ENCODE measurements at places on chromosomes 6 and 20.
A peak's percentile ranks its signal among the peaks of the same experiment; 100 is the strongest.

GRCh38 chr6:109381747-109382575 is at the start of gene CD164:
Gene CD164 (minus strand): TSS chr6:109382467. CDS start chr6:109382378, 89 bp downstream.
- DNase-seq = peak; percentile 95

- peak; percentile 14 for DNase-seq
These were observed 60.2 kb downstream of the GNAS-AS1 start for GRCh38 chr20:58790454-58790853.

DNA sequence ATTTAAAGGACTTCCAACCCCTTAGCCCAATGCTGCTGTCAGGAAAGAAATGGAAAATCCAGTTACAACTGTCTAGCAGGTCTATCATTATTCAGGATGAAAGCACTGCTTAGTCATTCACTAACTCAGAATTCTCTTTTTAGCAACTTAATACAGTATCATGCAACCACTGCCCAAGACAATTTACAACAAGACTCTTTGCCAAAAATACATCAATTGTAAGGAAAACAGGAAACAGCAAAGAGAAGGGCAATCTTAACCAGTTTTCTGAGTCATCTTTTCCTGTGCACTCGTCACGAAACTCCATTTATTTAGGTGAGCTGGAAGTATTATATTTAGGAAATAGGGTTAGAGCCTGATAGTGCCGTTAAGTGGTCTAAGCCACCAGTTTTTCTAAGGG is 1197.7 kb upstream of the CITED2 start:
- peak; percentile 92 for DNase-seq

DNA sequence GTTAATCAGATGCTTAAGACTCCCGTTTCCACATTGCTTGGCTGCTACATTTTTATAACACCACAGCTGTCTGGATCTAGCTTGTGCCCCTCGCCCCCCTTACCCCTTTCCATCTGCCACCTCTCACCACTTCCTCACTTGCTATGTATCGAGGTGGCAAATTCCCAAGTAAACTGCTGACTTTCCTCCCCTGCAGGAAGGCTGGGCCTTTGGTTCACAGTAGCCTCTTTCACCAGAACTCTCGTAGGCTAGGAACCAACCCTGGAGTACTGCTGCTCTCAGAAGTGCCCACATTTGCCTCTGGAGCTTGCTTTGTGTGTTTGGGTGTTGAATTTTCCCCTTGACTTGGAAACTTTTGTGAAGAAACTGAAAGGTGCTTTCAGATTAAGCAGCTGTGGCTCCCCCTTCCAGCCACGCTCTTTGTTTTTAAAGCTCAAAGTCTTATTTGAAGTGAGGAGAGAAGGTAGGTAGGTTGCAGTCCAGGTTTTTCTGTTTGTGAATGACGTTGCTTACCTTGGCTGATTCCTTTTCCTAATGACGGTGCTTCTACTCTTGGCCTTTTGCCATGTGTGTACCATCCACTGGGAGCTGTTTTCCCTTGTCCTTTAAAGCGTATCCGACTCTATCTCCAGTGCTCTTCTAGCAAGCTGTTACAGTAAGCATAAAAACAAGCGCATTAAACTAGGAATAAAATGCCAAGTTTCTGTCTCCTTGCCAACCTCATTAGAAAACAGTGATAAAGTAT is 90.4 kb downstream of the CARMIL1 start:
- no peak for DNase-seq

DNA sequence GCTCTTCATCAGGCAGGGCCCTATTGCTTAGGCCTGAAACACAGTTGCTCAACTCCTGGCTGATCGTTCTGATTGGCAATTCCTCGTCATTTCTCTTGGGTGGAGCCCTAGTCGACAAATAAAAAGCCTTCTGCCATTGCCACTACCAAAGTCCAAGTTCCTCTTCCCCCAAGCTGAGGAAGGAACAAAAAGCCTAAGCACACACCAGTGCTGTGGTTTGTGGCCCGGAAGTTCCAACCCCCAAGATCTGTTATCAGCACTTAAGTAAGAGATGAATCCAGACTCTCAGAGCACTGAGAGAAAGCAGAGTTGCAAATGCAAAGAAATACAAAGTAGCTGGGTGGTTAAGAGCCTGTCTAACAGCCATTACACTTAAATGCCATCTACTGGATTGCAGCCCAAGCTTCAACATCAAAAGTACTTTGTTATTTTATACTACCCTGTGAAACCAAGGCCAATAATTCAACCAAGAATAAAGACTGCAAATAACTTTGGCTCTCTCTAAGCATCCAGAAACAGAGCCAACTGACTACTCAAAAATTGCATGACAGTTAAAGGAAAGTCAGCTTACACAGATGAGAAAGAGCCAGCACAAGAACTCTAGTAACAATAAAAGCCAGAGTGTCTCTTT is 1024.0 kb downstream of the GRIK2 start:
- DNase-seq = no peak

- peak; percentile 84 for DNase-seq
These were observed 2.6 kb downstream of the MGME1 start for GRCh38 chr20:17971300-17972013.

- DNase-seq = no peak
These were observed 17.9 kb upstream of the NELFCD start for GRCh38 chr20:58963060-58963584.

GRCh38 chr20:62236766-62237513 is 1.4 kb upstream of the OSBPL2 start:
- no peak for DNase-seq

- DNase-seq = peak; percentile 47
These were observed 30.8 kb upstream of the COL19A1 start for GRCh38 chr6:69835414-69836179.

- no peak for DNase-seq
These were observed 80.7 kb downstream of the SYTL3 start for GRCh38 chr6:158730541-158730907.

DNA sequence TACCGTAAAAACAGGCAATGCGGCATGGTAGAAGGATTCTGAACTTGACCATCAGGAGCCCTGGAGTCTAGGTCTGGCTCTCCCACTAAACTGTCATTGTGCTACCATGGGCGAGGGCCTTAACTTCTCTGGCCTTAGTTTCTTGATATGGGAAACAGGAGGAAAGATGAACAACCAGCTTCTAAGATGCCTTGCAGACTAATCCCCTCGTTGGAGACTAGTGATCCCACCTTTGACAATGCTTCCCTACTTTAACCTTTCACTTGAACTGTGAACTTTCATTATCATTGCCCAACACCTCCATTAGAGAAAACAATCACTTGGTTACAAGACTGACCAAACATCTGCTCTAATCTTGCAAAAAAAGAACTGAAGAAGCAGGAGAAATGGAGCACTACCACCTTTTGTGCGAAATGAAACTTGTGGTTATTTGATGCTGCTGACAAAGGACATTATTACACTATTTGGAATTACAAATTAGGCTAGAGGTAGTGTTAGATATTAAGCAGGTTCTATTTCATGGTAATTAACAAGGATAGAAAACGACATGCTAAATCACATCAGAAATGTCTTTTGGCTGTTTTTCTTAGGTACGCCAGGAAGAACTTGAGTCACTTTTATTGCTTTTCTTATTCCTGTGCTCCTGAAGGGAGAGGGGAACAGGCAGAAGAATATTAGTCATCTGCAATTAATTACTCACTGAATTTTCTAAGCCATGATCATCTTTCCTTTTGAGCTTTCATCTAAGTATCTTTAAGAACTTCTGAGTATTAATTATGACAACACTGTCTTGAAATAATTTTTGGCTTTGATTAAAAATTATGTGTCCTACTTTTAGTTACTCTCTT is 39.1 kb upstream of the ARHGAP18 start:
- peak; percentile 76 for DNase-seq

- peak; percentile 79 for DNase-seq
These were observed 54.4 kb downstream of the RTN4IP1 start for GRCh38 chr6:106574741-106575458.

DNA sequence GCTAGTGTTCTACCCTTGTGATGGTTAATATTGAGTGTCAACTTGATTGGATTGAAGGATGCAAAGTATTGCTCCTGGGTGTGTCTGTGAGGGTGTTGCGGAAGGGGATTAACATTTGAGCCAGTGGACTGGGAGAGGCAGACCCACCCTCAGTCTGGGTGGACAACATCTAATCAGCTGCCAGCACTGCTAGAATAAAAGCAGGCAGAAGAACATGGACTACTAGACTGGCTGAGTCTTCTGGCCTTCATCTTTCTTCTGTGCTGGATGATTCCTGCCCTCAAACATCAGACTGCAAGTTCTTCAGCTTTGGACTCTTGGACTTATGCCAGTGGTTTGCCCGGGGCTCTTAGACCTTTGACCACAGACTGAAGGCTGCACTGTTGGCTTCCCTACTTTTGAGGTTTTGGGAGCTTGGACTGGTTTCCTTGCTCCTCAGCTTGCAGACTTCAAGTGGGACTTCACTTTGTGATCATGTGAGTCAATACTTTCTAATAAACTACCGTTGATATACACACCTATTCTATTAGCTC is 50.1 kb downstream of the SDHAF4 start:
- DNase-seq = peak; percentile 6

DNA sequence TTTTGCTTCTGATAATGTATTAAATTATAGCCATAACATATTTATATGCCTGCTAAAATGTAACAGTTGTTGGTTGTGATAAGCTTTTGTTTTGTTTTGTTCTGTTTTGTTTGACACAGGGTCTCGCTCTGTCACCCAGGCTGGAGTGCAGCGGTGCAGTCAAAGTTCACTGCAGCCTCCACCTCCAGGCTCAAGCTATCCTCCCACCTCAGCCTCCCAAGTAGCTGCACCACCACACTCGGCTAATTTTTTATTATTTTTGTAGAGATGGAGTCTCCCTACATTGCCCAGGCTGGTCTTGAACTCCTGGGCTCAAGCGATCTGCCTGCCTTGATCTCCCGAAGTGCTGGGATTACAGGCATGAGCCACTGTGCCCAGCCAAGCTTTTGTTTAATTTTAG is 157.8 kb downstream of the ARID1B start:
- DNase-seq = no peak

DNA sequence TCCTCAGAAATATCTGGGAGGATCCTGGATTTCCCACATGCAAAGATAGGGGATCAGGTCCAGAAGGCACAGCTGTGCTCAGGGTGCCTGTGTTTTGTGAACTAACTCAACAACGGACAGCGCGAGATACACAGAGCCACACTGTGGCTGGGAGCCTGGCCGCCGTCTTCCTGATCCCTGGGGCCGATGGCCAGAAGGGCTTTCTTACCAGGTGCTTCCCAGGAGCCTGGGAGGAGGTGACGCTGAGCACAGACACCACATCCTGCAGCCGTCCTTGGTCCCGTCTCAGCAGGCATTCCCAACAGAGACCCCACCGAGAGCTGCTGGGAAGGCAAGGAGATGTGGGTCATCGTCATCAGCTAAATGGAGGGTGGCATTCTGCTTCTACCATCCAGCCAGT is 144.6 kb upstream of the AFDN start:
- no peak for DNase-seq

DNA sequence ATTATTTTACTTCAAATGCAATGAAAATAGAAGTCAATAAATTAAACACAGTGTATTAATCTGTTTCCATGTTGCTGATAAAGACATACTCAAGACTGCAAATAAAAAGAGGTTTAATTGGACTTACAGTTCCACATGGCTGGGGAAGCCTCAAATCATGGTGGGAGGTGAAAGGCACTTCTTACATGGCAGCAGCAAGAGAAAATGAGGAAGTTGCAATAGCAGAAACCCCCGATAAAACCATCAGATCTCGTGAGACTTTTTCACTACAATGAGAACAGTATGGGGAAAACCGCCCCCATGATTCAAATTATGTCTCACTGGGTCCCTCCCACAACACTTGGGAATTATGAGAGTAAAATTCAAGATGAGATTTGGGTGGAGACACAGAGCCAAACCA is 82.2 kb downstream of the GPR63 start:
- DNase-seq = no peak

DNA sequence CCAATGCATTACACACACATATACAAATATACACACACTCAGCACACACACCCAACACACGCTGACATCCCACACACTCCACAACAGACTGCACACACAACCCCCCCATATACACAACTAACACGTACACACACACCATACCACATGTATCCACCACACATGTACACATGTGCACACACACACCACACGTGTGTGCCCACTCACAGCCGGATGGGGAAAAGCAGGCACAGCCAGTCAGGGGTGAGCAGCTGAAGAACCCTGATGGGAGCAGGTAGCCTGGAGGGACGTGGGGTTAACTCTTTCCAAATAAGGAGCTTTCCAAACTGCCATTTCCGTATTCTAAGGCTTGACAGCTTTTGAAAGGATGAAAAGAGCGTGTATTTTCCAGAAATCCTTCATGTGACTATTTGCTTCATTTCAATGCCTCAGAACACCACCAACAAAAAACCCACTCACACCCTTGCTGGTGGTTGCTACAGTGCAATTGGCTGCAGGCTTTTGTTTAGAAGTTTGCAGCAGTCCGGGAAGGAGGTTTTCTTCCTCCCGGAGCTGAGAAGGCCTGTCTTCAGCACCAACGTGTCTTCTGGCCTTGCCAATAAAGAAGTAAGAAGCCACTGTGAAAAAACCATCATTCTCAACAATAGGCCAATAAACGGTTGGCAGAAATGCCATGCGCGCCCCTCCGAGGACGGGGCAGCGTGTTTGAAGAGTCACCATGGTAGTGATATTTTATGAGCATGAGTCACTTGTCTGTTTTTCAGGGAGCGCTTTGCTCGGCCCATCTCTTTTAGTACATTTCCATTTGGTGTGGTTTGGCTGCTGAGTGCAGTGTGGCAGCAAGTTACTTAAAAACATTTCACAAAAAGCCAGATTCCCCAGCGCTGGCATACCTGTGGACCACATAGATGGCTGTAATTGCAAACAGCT is 131.3 kb upstream of the GMDS start:
- DNase-seq = peak; percentile 85

DNA sequence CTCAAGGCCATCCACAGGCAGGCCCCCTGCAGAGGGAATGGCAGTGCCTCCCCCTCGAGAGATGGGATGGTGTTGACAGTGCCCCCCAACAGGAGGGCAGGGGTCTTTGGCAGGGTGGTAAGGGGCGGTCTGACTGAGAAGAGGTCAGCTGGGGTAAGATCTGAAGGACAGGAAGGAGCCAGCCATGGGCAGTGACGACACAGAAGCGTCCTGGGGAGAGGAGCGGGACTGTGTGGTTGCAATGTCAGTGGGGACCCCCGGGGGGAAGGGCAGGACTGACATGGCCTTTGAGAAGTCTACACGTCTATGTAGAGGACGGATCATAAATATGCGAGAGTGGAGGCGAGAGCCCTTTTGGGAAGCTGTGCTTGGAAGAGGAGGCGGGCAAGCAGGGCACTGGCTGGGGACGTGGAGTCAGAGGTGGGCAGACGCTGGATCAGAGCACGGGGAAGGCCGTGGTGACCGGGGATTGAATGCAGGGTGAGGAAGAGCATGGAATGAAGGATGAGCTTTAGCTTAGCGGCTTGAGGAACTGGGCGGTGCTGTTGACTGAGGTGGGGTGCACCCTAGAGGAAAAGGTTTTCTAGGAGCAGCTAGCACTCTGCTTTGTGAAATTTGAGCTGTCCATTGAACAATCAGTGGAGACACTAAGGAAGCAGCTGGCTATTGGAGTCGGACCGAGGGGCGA is 82.5 kb upstream of the AGPAT4 start:
- DNase-seq = no peak

Data from EL (cell line).